ENCODE measurements at places on chromosomes 1 and 21.

- DNase-seq: no peak
These were observed 213.4 kb downstream of the APP start for GRCh38 chr21:25956993-25957714.

DNA sequence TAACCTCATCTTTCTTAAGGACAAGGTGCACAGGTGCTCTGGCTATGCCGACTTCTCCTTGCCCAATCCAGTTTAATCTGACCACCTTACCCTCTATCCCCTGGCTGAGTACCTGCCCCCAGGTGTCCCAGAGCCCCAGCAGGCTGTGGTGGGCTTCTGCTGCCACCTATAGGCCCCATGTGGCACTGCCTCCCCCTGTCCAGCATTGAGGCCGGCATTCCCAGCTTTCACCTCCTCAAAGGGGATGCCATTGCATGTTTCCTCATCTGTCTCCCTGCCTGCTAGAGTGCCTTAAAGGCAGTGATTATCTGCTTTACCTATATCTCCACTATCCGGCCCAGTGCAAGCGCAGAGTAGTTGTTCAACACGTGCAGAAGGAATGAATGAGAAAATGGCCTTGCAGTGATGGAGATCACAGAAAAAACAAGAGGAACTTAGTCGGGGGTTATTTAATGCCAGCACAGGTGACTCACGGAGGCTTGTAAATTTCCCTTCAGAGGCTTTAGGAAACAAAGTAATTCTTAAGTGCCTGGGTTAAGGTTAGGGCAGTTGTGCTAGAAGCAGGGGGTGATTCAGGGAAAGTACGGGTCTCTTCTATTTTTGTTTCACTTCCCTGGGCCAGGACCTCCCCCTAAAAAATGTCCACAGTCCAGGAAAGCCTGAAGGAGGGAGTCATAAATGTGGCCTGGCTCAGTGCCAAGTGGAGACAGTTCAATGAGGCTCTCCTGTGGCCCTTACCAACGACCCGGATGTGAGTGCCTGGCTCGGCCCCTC is 131.8 kb upstream of the NGF start:
- peak; percentile 17 for DNase-seq

- DNase-seq: no peak
These were observed 6.2 kb downstream of the HPCAL4 start for GRCh38 chr1:39685071-39685470.

DNA sequence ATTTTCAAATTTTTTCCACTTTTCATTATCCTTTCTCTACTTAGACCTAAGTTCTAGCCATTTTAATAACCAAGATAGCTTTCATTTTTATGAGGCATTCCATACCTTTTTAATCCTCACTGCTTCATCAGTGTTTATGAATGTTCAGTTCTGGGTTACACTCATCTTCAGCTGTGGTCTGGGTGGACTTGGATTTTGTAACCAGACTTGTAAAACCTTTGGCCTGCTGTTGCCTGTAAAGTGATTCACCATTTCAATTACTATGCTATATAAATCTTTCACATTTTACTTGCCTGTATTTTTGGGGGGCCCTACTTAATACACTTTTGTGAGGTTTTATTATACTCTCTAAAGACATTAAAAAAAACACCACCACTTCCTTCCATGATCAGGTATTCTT is 46.2 kb downstream of the USP25 start:
- DNase-seq: no peak

DNA sequence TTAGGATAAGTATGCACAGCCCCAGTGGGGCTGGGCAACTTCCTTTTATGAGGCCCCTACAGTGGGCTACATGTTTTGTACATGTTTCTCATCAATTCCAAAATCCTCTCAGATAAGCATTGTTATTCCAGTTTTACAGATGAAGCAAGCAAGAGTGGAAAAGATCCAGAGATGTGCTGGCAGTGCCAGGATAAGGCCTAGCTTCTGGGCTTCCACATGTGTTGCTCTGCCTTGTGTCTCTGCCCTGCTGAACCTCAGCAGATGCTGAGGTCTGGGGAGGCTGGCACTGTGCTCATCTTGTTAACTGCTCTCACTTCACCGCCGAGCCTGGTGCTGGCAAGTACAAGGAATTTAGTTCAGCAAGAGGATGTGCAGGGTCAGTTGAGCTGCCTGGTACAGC is 202.1 kb downstream of the TRABD2B start:
- no peak for DNase-seq

DNA sequence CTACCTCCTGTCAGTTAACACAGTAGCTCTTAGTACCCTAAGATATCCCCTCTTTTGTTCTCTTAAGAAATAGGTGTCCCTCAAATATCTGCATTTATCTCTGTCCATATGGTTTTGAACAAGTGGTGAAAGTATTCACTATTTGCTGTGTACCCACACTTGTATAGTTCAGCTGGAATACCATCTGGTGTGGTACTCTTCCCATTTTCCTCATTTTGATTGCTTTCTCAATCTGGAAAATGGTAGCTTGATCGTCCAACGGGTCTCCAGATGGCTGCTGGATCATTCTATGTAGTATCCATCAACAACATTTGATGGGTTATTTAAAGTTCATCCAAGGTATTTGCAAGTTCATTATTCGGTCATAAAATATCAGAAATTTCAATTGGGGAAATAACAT is 100.3 kb upstream of the DPYD start:
- DNase-seq: no peak

- no peak for DNase-seq
These were observed 120.7 kb upstream of the SGIP1 start for GRCh38 chr1:66413136-66413837.

DNA sequence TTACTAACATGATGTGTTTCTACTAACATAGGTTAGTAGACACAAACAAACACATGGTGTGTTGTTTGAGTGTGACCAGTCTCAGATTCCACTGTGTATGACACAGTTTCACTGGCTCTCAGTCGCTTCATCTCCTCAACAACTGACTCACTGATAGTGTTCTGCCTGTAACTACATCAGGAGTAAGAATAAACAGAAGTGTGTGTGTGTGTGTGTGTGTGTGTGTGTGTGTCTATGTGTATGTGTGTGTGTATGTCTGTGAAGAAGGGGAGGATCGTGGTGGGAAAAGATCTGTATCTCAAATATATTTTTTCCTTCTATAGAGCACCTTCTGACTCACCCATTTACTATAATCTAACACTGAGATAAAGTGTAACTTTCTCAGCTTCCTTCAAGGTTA is 391.0 kb downstream of the PTPRC start:
- no peak for DNase-seq

- peak; percentile 79 for DNase-seq
These were observed 17.1 kb upstream of the SPSB1 start for GRCh38 chr1:9275567-9276034.

DNA sequence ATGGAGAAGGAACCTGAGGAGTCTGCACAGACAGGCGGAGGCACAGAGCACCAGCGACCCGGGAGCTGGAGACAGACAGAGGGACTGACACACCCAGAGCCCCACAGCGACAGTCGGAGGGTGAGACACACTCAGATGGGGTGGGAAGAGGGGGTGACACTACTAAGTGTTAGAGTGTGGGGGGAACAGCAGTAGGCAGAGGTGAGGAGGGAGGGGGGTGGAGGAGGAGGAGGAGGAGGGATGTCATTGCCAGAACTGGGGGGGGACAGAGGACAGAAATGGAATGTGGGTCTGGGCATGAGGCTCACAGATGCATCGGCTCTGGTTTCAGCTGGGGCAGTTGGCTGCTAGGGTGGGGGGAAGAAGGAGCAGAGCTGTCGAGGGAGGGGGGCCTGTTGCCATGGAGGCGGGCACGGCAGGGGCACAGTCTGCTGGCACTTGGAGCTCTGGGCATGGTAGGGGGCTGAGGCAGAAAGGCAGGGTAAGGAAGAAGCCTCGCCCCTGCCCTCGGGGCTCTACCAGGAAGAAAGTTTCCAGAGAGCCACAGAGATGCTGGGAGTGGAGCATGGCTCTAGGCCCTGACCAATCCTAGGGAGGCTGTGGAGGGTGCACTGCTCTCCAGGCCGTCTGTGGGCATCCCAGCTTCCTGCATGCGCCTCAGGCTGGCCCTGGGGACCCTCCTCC is 37.3 kb downstream of the AHDC1 start:
- DNase-seq: no peak

GRCh38 chr21:34535886-34536285 is 23.9 kb upstream of the KCNE1 start:
- DNase-seq: no peak

DNA sequence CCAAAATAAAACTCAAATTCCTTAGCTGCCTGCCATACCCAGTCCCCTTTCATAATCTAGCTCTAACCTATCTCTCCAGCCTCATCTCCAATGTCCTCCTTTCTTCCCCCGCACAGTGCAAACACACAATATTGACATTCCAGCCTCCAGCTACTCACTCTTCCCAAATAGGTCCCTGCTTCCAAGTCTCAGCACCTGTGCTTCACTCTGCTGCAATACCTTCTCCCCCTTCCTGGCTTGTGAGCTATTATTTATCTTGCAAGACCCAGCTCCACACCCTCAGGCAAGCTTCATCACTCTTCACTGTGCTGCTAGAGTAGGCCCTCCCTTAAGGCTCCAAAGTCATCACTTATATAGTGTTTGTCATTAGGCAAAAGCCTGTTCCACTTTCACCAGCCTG is 9.7 kb downstream of the PLPP3 start:
- no peak for DNase-seq

DNA sequence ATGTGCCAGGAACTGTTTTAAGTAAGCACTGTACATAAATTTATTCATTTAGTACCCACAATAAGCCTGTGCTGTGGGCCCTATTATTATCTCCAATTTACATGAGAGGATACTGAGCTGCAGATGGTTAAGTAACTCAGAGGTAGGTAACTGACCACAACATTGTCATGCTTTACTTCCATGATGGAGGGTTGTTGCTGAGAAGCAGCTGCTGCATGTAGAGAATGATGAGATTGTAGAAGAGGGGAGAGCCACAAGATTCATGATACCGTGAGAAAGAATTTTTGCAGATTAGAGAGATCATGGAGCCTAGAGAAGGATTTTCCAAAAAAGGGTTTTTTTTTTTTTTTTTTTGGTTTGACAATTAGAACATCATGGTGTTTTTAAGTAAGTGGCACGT is 313.1 kb downstream of the PTBP2 start:
- no peak for DNase-seq

DNA sequence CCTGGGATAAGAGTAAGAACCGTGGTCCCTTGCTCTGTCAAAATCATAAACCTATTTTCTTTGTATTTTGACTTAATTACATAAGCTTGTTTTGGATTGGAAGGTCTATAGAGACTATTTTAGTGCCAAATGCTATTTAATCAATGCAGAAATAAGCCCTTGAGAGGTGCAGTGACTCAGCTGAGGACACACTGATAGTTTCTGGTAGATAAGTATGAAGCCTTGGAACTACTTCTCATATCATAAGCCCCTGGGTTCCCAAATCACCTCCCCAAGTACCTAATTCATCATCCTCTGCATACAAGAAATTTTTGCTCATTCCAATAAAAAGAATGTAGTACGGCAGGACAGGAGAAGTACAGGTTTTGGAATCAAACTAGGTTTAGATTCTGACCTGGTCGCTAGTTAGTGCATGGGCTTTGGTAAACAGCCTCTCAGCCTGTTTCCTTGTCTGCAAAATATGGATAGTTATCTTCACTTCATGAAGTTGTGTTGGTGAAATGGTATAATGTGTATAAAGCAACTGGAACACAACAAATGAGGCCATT is 3.3 kb upstream of the CD55 start:
- DNase-seq: no peak

- DNase-seq: no peak
These were observed 28.1 kb upstream of the RGS1 start for GRCh38 chr1:192547501-192547900.

DNA sequence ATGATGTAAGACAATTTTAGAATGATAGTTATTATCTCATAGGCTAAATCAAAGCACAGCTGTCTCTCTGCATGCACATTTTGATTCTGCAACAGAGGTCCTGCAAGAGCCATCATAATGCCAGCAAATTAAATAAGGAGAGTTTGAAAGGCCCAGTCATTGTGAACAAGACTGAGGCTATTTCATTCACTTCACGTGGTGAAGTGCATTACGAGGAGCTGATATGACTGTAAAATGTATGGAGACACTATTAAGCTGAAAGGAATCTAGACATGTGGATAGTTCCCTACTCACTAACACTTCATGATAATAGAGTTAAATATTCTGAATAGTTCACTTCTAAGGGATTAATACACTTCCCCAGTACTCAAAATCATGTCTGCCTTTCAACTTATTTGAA is 299.0 kb downstream of the SMYD3 start:
- DNase-seq: no peak

- DNase-seq: no peak
These were observed 28.0 kb downstream of the TMEM51 start for GRCh38 chr1:15181564-15181963.

DNA sequence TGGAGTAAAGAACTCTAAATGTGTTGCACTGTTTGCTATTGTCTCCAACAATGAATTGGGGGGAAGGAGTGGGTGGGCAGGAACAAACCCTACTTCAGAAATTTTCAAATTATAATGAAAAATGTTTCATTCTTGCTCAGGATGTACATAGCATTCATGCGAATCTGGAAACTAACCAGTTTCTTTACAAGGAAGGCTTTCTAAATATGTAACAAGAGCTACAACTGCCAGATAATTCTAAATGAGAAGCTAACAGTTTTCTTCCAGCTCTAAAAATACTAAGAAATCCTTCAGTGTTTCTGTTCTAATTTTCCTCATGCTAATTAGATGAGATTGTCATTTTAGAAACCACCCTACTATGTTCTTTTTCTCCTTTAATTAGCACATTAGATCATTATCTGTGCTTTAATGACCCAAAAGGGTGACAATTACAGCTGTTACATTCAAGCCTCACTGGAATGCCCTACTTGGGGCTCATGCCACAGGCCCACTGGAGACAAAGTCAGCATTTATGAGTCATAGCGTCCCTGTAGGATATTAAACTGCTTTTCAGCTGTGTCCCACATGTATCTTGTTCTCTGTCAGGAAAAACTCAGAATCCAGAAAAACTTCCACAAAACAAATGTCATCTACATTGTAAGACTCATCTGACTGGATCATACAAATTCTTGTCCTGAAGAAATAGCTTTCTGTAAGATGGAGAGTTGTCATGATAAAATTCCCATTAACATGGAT is 804.6 kb upstream of the CXADR start:
- DNase-seq: no peak

- DNase-seq: no peak
These were observed 49.4 kb downstream of the SPATA46 start for GRCh38 chr1:162327144-162327787.

- DNase-seq: no peak
These were observed 111.8 kb downstream of the GDAP2 start for GRCh38 chr1:117817629-117818028.

GRCh38 chr1:107464827-107465226 is 324.0 kb downstream of the NTNG1 start:
- no peak for DNase-seq

GRCh38 chr1:11952455-11953109 is 18.1 kb downstream of the PLOD1 start:
- no peak for DNase-seq

GRCh38 chr1:41708332-41708731 is 210.4 kb downstream of the HIVEP3 start:
- DNase-seq: no peak

DNA sequence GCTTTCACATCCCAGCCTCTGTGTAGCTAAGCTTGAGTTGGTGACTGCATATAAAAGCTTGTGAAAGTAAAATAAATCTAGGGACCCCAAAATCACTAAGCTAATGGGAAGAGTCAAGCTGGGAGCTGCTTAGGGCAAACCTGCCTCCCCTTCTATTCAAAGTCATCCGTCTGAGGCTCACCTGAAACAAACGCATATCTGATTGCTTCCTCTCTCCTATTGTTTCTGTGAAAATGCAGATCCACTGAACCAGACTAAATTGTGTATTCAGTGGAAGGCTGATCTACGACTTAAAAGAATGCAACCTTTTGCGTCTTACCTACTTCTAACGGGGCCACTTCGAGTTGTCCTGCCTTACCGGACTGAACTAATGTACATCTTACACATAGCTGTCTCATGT is 70.3 kb downstream of the LTN1 start:
- DNase-seq: no peak

GRCh38 chr1:226638001-226638601 is 89.5 kb downstream of the STUM start:
- DNase-seq: no peak
